ENCODE measurements at places on chromosomes 1 and 21.

DNA sequence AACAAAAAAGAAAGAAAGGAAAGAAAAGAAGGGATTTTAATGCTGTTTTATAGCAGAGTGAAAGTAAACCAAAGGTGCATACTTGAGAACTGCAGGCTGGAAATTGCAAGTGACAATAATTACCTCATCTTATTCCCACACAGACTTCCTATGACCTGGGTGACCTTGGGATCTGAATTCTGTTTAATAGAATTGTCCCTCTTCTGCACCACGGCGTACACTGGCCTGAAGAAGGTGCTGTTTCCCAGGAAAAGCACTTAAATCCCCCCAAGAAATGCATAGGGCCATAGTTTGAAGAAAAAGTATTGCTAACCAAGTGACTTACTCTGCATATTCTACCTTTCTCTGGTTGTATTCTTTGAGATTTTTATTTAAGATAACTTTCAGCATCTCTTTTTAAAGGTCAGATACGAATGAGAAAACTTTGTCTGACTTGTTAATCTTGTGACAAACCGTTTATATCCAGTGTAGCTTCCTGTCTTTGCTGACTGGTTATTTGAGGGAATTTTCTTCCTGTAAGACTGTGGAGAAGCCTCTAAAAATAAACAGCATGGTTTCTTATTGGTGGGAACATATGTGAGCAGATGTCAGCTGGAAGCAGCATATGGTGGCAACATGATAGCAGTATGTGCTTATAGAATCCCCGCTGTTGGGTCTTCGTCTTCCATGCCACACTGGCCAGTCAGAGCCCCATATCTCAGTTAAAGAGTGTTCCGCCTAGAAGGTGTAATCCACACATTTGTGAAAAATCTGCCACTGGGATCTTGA lies 16.3 kb downstream of the TGFB2 start:
- DNase-seq, result no peak

GRCh38 chr1:76677416-76678405 lies 189.6 kb upstream of the ST6GALNAC5 start:
- no peak for DNase-seq

- DNase-seq, result no peak
These were observed 41.6 kb upstream of the MTR start for GRCh38 chr1:236753516-236753915.

DNA sequence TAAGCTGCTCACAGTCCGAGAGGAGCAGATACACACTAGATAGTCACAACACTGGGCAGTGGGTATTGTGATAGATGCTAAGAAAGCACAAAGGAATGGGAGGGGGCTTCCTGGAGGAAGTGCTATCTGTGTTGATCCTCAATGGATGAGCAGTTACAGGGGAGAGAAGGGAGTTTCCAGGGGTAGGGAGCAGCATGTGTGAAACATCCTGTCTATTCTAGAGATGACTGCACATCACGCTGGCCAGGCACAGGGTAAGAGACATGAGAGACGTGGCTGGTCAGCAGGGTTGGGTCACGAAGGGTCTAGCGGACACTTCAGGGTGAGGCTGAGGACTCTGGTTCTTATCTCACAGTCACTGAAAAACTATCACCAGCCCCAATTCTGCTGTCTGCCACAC lies 235.2 kb downstream of the TRABD2B start:
- no peak for DNase-seq

DNA sequence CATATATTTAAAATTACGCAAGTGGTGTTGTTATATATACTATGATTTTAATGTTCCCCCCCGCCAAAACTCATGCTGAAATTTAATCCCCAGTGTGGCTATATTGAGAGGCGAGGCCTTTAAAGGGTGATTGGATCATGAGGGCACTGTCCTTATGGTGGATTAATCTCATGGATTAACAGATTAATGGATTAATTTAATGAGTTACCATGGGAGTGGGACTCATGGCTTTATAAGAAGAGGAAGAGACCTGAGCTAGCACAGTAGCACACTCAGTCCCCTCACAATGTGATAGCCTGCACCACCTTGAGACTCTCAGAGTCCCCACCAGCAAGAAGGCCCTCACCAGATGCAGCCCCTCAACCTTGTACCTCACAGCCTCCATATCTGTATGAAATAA lies 34.8 kb downstream of the C1orf198 start:
- DNase-seq, result no peak

DNA sequence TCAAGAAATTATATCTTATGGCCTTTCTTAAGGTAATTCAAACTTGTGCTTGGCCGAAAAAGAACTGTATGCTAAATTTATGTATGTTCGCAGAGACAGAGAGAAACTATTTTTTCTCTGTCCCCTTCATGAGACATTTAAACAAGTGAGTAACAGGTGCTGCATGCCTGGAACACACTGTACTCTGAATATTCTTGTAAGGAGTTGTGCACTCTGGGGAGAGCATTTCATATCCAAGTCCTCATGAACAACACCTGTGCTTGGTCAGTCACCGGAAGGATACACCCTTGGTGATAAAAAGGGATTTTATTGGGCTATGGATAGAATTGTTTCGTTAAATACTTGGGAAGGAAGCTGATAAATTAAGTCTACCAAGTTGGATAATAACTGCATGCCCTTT lies 220.8 kb upstream of the NRIP1 start:
- no peak for DNase-seq

DNA sequence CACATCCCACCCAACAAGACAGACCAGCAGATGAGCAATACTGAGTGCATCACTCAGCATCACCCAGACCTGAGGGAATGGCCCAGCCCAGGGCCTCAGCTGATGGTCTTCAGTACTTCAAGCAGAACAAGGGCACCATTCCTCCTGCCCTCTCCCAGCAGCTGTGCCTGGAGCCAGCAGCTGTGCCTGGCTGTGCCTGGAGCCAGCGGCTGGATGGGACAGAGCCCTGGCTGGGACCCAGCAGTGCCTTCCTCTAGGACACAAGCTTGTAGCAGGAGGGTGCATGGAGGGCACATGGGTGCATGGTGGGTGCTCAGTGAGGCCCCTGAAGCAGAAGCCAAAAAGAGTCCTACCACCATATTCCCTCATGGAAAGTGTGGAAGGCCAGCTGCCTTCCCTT lies 583.8 kb downstream of the NPHP4 start:
- DNase-seq, result no peak

- DNase-seq, result no peak
These were observed 104.6 kb downstream of the CACNA1E start for GRCh38 chr1:181587870-181588438.

DNA sequence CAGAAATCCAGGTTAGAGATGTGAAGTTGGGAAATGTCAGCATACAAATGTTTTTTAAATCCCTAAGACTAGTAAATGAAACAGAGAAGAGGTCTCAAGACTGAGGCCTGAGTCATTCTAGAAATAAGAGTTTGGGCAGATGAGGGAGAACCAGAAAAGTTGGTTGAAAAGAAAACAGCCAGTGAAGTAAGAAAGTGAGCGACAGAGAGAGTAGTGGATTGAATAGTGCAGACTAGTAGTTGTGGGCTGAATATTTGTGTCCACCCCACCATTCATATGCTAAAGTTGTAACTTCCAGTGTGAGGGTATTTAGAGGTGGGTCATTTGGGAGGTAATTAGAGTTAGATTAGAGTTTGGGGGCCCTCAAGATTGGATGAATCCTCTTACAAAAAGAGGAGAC lies 889.2 kb downstream of the TTLL7 start:
- DNase-seq, result no peak

- DNase-seq, result no peak
These were observed 35.1 kb upstream of the LRRC39 start for GRCh38 chr1:100213141-100213540.

DNA sequence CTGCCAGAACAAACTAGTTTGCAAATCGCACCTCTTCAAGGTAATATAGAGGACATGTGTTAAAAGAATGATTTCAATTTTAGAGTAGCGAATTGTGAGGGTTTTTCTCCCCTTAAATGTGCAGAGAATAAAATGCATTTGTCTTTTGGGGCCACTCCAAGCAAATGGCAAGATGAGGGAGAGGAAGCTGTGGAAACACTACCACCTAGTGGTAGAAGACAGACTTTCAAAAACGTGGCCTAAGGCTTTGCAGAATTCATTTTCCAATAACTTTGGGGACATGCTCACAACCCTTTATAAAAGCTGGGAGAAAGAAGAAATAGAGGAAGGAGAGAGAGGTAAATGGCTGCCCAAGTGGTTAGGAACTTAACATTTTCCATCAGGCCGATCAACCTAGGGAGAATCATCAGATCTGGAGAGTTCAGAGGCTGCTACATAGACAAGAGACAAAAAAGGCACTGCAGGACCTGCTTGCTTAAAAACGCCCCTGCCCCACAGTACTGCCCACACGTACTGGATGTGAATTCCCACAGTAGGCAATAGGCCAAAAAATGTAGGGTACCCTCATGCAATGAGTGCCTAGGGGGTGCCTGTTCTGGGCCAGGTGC lies 15.7 kb upstream of the RCAN1 start:
- DNase-seq, result no peak

GRCh38 chr1:31509124-31510072 lies 66.9 kb upstream of the TINAGL1 start:
- DNase-seq, result no peak

GRCh38 chr1:84862810-84863251 lies 30.2 kb downstream of the LPAR3 start:
- DNase-seq, result peak; percentile 53

- peak; percentile 81 for DNase-seq
These were observed 2.5 kb upstream of the METTL25B start for GRCh38 chr1:156725683-156726280.

GRCh38 chr1:10900691-10901090 lies 104.2 kb upstream of the CASZ1 start:
- no peak for DNase-seq

DNA sequence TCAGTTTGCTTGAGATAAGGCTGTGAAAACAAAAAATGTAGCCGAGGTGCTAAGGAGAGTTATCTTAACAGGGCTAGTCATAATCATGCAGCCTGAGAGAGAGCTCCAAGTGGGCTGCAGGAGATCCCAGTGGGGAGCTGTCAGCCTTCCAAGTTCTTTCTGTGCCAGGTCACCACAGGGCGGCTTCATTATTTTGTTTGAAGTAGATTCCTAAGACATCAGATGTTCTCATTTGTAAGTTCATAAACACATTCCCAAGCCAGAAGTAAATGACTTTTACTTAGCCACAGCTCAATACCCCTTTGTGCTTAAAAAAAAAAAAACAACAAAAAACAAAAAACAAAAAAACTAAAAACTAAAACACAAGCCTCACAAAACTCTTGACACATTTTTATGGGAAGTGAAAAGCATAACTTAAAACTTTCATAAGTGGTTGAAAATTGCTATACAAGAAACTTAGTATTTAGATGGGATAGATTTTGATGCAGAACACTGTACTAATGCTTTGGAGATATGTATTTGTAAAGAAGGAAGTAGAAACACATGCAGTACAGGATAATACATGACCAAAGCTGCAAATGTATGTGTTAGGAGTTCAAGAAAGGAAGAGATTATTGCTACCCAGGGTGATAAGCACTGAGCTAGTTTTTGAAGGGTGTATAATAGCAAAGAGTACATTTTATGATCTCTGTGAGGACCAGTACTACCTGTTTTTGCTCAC lies 8.6 kb downstream of the CDC14A start:
- DNase-seq, result no peak

Measured in activated naive CD8-positive, alpha-beta T cell treated with anti-CD3 and anti-CD28 coated beads for 36 hours (primary cell).